ENCODE measurements at places on chromosomes 16 and 17.

DNA sequence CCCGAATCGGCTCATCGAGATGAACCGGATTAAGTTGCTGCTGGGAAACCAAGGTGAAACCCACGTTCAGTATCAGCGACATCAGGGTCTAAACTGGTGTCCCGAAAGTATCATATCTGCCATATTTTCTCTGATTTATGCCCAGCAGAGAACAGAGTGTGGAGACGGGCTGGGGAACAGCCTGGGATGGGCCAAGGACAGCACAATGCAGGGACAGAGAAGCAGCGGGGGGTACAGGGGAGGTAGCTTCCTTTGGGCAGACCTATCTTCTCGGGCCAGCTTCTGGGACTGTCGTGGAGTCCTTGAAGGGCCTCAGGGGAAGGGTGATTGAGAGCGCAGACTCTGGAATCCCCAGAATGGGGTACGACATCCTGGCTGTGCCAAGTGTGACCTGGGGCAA is 17.5 kb upstream of the MLKL start:
- peaks cover under 1% of the 10 kb centered on the region for H3K36me3 ChIP-seq
- peaks cover 2% of the 10 kb centered on the region for H3K4me1 ChIP-seq
- peaks cover 2% of the 10 kb centered on the region for H3K27me3 ChIP-seq

GRCh38 chr17:50631908-50632571 is 2.6 kb upstream of the ABCC3 start:
- H3K27me3 ChIP-seq, result peaks cover 80% of the 10 kb centered on the region
- H3K4me3 ChIP-seq, result peak overlapping the region; percentile 19
- DNase-seq, result no peak
- H3K36me3 ChIP-seq, result peaks cover 10% of the 10 kb centered on the region
- H3K27ac ChIP-seq, result no peak overlapping the region

DNA sequence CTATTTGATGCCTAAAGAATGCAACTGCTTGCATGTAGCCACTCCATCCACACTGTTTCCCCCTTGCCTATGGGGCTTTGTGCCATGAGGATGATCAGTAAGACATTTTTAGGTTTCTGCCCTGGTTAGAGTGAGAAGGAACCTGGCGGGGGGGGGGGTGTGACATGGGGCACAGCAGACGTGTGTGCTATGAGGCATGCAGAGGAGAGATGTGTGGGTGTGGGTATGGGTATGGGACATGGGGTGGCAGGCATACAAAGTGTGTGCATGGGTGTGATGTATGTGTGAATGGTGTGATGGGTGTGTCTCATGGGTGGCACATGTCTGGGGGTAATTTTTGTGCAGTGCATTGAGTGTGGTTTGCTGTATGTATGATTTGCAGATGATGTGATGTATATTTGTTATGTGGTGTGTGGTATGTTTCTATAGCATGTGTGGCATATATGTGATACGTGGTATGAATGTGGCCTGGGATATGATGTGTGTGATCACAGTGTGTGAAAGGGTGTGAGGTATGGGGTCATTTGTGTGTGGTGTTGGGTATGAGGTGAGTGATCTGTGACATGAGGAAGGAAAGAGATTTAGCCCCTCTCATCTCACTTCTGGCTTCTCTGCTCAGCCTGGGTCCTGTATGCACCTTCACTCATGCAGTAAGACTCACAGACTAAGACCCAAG is 14.9 kb downstream of the CCDC182 start:
- H3K4me3 ChIP-seq, result no peak overlapping the region
- DNase-seq, result no peak
- no peak overlapping the region for H3K27ac ChIP-seq
- peaks cover 8% of the 10 kb centered on the region for H3K4me1 ChIP-seq

GRCh38 chr17:40707745-40708144 is 4.2 kb upstream of the KRT24 start:
- H3K4me3 ChIP-seq, result no peak overlapping the region
- no peaks in the 10 kb centered on the region for H3K4me1 ChIP-seq
- peaks cover 50% of the 10 kb centered on the region for H3K27me3 ChIP-seq
- H3K36me3 ChIP-seq, result no peaks in the 10 kb centered on the region
- DNase-seq, result no peak

DNA sequence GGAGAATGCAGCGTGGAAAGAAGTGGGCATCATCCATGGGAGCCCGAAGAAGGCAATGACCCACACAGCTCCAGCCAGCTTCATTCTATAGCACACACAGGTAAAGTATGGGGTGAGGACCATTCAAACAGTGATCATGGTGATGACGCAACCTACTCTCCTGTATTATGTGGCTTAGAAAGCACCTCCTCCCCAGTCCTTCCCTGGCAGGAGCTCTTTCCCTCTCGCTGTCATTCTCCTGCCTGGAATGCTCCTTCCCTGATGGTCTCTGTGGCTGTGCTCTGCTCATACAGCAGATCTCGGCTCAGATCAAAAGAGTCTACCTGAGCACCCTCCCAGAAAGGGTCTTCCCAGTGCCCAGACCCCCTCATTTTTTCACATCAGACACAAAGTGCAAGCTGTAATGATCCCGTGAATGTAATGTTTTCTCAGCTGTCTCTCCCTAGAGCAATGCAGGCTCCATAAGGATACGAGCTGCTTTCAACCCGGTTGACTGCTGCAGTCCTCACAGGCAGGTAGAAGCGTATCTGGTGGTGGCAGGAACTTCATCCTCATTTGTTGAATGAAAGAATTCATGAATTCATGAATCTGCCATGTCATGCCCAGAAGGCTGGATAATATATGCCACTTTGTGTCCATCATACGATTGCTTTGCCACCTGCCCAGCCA is 248.8 kb downstream of the HS3ST3A1 start:
- no peaks in the 10 kb centered on the region for H3K36me3 ChIP-seq
- no peaks in the 10 kb centered on the region for H3K4me1 ChIP-seq
- DNase-seq, result no peak

- H3K27me3 ChIP-seq, result no peaks in the 10 kb centered on the region
- H3K36me3 ChIP-seq, result no peaks in the 10 kb centered on the region
- no peak for DNase-seq
- H3K27ac ChIP-seq, result no peak overlapping the region
Measured at GRCh38 chr17:16926571-16927451, 45.1 kb downstream of the TNFRSF13B start.

- no peak for DNase-seq
- H3K27ac ChIP-seq, result no peak overlapping the region
- H3K4me1 ChIP-seq, result no peaks in the 10 kb centered on the region
- peaks cover 83% of the 10 kb centered on the region for H3K27me3 ChIP-seq
- peaks cover 2% of the 10 kb centered on the region for H3K36me3 ChIP-seq
- H3K4me3 ChIP-seq, result no peak overlapping the region
Measured at GRCh38 chr17:36131421-36131820, 27.8 kb downstream of the CCL4 start.

- H3K4me1 ChIP-seq, result no peaks in the 10 kb centered on the region
- H3K27ac ChIP-seq, result no peak overlapping the region
- peaks cover 3% of the 10 kb centered on the region for H3K36me3 ChIP-seq
Measured at GRCh38 chr17:61200339-61200715, 199.3 kb upstream of the TBX2 start.

DNA sequence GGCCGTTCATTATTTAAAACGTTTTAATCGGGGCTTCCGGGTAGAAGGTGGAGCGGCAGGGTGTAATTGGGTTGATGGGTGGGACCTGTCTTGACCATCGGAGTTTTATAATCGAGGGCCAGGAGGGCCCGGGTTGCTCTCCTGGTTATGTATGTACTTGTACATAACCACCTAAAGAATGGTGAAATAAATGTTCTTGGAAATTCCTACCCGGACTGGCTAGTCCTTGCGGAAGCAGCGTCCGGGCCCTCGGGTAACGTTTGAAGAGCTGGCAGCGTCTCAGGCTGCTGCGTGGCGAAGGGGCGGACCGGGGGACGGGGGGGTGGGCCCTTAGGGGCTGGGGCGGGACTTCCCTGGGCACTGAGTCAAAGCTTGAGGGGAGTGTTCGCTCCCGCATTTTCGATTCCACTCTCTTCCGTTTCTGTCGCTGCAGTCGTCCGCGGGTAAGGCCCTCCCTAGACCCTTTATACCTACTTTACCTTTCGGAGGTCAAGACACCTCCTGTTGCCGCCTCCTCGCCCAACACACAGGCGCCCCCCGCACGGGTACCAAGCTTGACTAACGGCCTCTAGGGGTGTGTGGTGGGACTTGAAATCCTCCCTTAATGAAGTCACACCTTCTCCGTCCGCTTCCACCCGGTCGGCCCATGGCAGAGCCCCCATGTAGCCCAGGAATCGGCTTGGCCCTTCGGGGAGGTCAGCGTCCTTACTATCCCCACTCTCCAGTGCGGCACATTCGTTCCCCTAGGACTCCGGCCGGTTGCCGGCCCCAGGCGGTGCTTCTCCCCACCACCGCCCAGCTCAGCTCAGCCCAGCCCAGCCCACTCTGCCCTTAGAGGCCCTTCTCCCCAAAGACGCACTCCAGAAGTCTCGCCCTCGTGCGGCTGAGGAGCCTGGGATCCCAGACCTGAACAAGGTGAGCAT is at the start of gene TMEM106A:
TMEM106A (plus strand) TSS at position 396 of the 923 bp plus-strand sequence. CDS start 1,167 bp downstream, outside the sequence.
- DNase-seq, result peak; percentile 65
- peaks cover 37% of the 10 kb centered on the region for H3K4me1 ChIP-seq
- H3K36me3 ChIP-seq, result peaks cover 11% of the 10 kb centered on the region
- peak within 1 kb of the TSS; percentile 98 for H3K4me3 ChIP-seq
- no peaks in the 10 kb centered on the region for H3K27me3 ChIP-seq
- H3K27ac ChIP-seq, result peak within 1 kb of the TSS; percentile 97

DNA sequence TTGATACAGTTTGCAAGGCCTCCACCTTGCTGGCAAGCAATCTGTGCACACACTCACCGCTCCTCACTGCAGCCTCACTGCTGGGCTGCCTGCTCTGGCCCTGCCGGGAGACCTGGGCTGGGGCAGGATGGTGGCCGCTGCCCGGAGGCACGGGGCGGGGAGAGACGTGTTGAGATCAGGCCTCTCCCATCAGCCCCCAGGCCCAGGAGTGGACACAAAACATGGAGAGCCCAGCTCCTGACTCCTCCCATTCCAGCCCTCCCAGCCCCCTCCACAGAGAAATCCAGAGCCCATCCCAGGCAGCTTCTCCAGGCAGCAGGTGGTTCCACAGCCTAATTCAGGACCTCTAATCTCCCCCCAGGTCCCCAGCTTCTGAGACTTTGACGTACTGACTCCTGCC is 23.1 kb upstream of the RPL38 start:
- no peak for DNase-seq
- H3K27me3 ChIP-seq, result peaks cover 70% of the 10 kb centered on the region
- H3K4me3 ChIP-seq, result no peak overlapping the region
- H3K36me3 ChIP-seq, result no peaks in the 10 kb centered on the region

- no peaks in the 10 kb centered on the region for H3K27me3 ChIP-seq
- peaks cover 2% of the 10 kb centered on the region for H3K36me3 ChIP-seq
- peaks cover 31% of the 10 kb centered on the region for H3K4me1 ChIP-seq
Measured at GRCh38 chr17:32446949-32447348, 2.6 kb downstream of the PSMD11 start.

GRCh38 chr16:85650135-85650843 is 37.2 kb downstream of the GSE1 start:
- no peaks in the 10 kb centered on the region for H3K27me3 ChIP-seq
- H3K4me1 ChIP-seq, result peaks cover 8% of the 10 kb centered on the region
- no peak for DNase-seq
- no peak overlapping the region for H3K4me3 ChIP-seq

DNA sequence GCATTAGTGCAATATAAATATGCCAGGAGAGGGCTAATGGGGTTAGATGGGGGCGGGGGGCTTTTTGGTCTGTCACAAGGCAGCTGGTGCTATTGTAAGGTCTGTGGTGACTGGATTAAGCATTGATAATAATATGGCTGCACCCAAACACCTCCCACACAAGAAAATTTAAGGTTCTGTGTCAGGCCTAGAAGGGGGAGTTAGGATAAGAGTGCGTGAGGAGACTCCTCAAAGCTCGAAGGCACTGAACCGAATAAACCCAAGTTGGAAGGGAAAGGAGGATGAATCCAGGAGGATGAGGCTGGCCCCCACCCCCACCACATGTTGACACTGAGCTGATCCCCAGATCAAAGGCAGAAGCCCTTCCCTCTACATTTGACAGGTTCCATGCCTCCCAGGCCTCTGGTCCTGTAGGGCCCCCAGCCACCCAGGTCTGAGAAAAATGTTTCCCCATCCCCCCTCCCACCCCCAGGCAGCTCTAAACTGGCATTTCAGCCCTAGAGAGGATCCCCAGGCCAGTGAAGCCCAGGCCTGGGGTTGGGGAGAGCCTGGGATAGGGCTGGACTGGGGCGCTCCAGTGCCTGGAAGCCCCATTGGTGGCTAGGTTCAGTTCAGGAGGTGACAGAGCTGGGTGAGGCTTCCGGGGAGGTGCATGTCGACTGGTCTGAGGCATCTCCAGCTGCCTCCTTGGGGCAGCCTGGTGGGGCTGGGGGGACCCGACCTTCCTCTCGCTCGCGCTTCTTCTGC is 1.7 kb downstream of the HOXB1 start:
- H3K36me3 ChIP-seq, result peaks cover 2% of the 10 kb centered on the region
- DNase-seq, result no peak
- no peak overlapping the region for H3K4me3 ChIP-seq
- H3K27ac ChIP-seq, result no peak overlapping the region
- peaks cover 43% of the 10 kb centered on the region for H3K27me3 ChIP-seq
- H3K4me1 ChIP-seq, result peaks cover 5% of the 10 kb centered on the region

DNA sequence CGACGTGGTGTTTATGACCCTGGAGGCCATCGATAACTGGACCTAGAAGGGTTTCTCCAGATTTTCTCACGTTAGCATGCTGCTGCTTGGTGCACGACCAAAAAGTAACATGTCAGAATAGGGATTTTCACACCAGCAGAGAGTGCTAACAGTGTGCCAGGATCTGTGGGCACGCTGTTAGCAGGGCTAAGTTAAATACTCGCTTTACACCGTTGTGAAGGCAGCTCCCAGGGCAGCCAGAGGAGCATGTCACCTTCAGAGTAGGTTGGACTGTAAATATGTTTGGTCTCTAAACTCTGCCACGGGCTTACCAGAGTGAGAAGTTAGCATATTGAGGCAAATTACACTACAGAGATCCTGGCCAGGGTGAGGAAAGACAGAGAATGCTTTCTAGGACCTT is 113.2 kb upstream of the TBX2 start:
- H3K4me3 ChIP-seq, result no peak overlapping the region
- no peaks in the 10 kb centered on the region for H3K27me3 ChIP-seq
- H3K27ac ChIP-seq, result no peak overlapping the region

DNA sequence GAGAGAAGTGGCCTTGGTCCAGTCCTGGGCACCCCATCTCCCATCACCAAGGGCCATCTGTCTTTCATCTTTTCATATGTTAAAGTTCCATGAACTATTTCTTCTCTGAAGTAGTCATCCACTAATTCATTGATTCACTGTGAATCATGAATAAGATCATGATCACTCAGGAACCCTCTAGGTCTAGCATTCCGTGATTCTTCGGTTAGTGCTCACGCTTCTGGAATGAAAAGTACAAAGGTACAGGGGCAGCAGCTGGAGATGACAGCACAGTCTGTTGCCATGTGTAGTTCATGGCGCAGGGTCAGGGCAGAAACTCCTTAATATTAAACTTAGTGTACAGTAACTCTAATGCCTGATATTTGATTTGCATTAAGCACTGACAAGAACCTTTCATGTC is 127.1 kb downstream of the CDH13 start:
- peaks cover 2% of the 10 kb centered on the region for H3K4me1 ChIP-seq
- H3K27me3 ChIP-seq, result peaks cover 35% of the 10 kb centered on the region
- DNase-seq, result no peak
- H3K4me3 ChIP-seq, result no peak overlapping the region
- H3K36me3 ChIP-seq, result no peaks in the 10 kb centered on the region

GRCh38 chr17:76956846-76957540 is 88.8 kb downstream of the MGAT5B start:
- H3K4me1 ChIP-seq, result peaks cover 3% of the 10 kb centered on the region
- no peaks in the 10 kb centered on the region for H3K36me3 ChIP-seq
- DNase-seq, result no peak
- H3K27ac ChIP-seq, result no peak overlapping the region
- no peak overlapping the region for H3K4me3 ChIP-seq
- no peaks in the 10 kb centered on the region for H3K27me3 ChIP-seq

All from T-helper 17 cell (primary cell).